Hindlimb muscle (tissue), 1 donor: ENCODE measurements at places on chromosomes 11 and 22. TPM values are rescaled to one million over a fixed set of nuclear protein-coding genes. Genes with fewer than 3 reads are reported as not detected.

Gene KRTAP5-11
- polyA plus RNA-seq = not detected

Gene OR8H3
- not detected for polyA plus RNA-seq

Gene SCGB1C1
- polyA plus RNA-seq = not detected

Gene OR8D1
- polyA plus RNA-seq = not detected

Gene SLC29A2
- polyA plus RNA-seq = 40.8 TPM

Gene SLC6A5
- not detected for polyA plus RNA-seq

Gene VSTM5
- 0.41 TPM for polyA plus RNA-seq

Gene ENTHD1
- polyA plus RNA-seq = not detected

Gene RAC2
- 5.6 TPM for polyA plus RNA-seq

Gene KCNE3
- polyA plus RNA-seq = 2.5 TPM

Gene KRTAP5-8
- not detected for polyA plus RNA-seq

Gene SLN
- 2,272 TPM for polyA plus RNA-seq

Gene RTN4R
- polyA plus RNA-seq = 25.1 TPM

Gene NXPE1
- not detected for polyA plus RNA-seq

Gene MYO7A
- 4.8 TPM for polyA plus RNA-seq

Gene ACTN3
- polyA plus RNA-seq = 141 TPM

Gene C11orf97
- not detected for polyA plus RNA-seq

Gene SCGB1D2
- not detected for polyA plus RNA-seq

Gene CD44
- polyA plus RNA-seq = 81.5 TPM

Gene OR8G5
- not detected for polyA plus RNA-seq

Gene SLC1A2
- 0.43 TPM for polyA plus RNA-seq

Gene MS4A2
- 0.10 TPM for polyA plus RNA-seq

Gene CECR2
- polyA plus RNA-seq = 30.5 TPM

Gene STARD10
- 62.3 TPM for polyA plus RNA-seq

Gene NRXN2
- 32.6 TPM for polyA plus RNA-seq

Gene C22orf15
- 0.50 TPM for polyA plus RNA-seq

Gene TUB
- 9.3 TPM for polyA plus RNA-seq

Gene EHF
- polyA plus RNA-seq = 0.22 TPM

Gene UPK3A
- polyA plus RNA-seq = not detected

Gene ILK
- 154 TPM for polyA plus RNA-seq

Gene FAM83F
- polyA plus RNA-seq = 0.10 TPM

Gene ASPHD2
- 0.57 TPM for polyA plus RNA-seq

Gene MPEG1
- 11.6 TPM for polyA plus RNA-seq

Gene MEI1
- polyA plus RNA-seq = 1.1 TPM

Gene NELL1
- 3.2 TPM for polyA plus RNA-seq

Gene CPT1A
- 11.2 TPM for polyA plus RNA-seq

Gene GRM5
- polyA plus RNA-seq = 0.05 TPM

Gene KCNQ1
- polyA plus RNA-seq = 2.9 TPM

Gene MS4A14
- 0.65 TPM for polyA plus RNA-seq

Gene PDGFB
- polyA plus RNA-seq = 26.6 TPM

Gene RAB36
- 1.9 TPM for polyA plus RNA-seq

Gene C1QTNF5
- 27.6 TPM for polyA plus RNA-seq

Gene MS4A3
- 1.1 TPM for polyA plus RNA-seq

Gene SHISAL1
- 14.9 TPM for polyA plus RNA-seq

Gene B3GAT1
- polyA plus RNA-seq = 0.10 TPM

Gene FOSL1
- polyA plus RNA-seq = 0.54 TPM

Gene CHRM1
- not detected for polyA plus RNA-seq

Gene PYGM
- 300 TPM for polyA plus RNA-seq

Gene PHETA2
- polyA plus RNA-seq = 17.9 TPM
